ENCODE measurements at places on chromosomes 11 and 22. TPM values are rescaled to one million over a fixed set of nuclear protein-coding genes. Genes with fewer than 3 reads are reported as not detected.

The SVIP gene
- total RNA-seq, result 26.9 TPM

DNA sequence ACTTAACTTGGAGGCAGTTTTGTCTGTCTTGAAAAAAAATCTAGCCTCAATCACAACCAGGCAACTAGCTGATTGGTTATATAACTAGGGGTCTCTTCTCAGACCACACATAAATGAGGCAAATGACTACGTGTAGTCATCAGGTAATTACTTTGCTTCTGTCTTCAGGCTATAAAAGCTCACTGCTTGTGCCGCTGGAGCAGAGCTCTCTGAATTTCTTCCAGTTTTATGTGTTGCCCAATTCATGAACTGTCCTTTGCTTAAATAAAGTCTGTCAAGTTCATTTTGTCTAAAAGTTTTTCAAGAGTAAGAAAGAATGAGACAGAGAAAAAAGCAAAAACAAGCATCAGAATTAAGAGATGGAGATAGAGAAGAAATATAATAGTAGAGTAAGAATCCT lies 93.4 kb downstream of the MUC15 start:
- H3K4me1 ChIP-seq, result no peaks in the 10 kb centered on the region
- no peaks in the 10 kb centered on the region for H3K27me3 ChIP-seq
- H3K27ac ChIP-seq, result no peak overlapping the region
- H3K36me3 ChIP-seq, result no peaks in the 10 kb centered on the region
- no peak overlapping the region for H3K4me3 ChIP-seq
- DNase-seq, result no peak

The DPP3 gene
- 60.6 TPM for total RNA-seq

The KDELR3 gene
- 0.75 TPM for total RNA-seq

GRCh38 chr22:32622004-32622743 lies 147.6 kb downstream of the FBXO7 start:
- peaks cover 2% of the 10 kb centered on the region for H3K27me3 ChIP-seq
- no peak for DNase-seq
- no peak overlapping the region for H3K4me3 ChIP-seq
- H3K4me1 ChIP-seq, result no peaks in the 10 kb centered on the region

GRCh38 chr22:47776329-47776728 lies 1013.9 kb downstream of the TBC1D22A start:
- H3K36me3 ChIP-seq, result no peaks in the 10 kb centered on the region
- DNase-seq, result no peak
- H3K27me3 ChIP-seq, result no peaks in the 10 kb centered on the region
- no peaks in the 10 kb centered on the region for H3K4me1 ChIP-seq
- no peak overlapping the region for H3K27ac ChIP-seq

- no peak overlapping the region for H3K27ac ChIP-seq
- H3K4me1 ChIP-seq, result peaks cover 8% of the 10 kb centered on the region
- no peak overlapping the region for H3K4me3 ChIP-seq
- peaks cover 25% of the 10 kb centered on the region for H3K27me3 ChIP-seq
- no peaks in the 10 kb centered on the region for H3K36me3 ChIP-seq
Measured at GRCh38 chr22:49322231-49322630, 505.4 kb downstream of the BRD1 start.

DNA sequence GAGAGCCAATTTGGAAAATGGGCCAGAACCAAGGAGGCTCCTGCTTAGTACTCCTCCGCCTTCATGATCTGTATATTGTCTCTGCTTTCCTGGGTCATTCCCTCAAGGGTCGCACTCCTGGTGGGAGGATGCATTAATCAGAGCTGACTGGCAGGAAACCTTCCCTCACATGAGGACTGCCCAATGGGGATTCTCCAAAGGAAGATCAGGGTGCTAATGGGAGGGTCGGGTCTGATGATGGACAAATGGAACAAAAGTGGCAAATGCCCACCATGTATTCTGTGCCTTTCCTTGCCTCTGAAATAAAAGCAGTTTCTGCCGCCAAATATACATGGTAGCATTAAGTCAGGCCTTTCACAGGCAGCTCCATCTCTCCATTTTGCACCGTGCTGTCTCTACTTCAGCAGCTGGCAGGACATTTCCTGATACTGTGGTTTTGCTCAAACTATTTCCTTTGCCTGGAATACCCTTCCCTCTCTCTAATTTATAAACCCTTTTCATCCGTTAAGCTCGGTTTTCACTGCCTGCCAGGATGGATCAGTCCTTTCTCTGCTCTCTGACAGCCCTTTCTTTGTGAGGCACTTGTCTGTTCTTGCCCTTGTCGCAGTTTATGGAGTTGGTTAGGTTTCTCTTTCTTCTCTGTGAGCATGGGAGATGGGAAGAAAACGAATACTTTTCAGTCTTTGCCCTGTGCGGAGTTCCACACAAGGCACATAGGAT lies 13.5 kb downstream of the SREBF2 start:
- no peak for DNase-seq
- no peak overlapping the region for H3K4me3 ChIP-seq

- H3K27me3 ChIP-seq, result no peaks in the 10 kb centered on the region
- no peak overlapping the region for H3K4me3 ChIP-seq
- peaks cover 12% of the 10 kb centered on the region for H3K36me3 ChIP-seq
Measured at GRCh38 chr22:40535642-40536041, 100.9 kb downstream of the MRTFA start.

- no peaks in the 10 kb centered on the region for H3K4me1 ChIP-seq
- H3K27ac ChIP-seq, result no peak overlapping the region
- H3K4me3 ChIP-seq, result no peak overlapping the region
- DNase-seq, result no peak
Measured at GRCh38 chr11:28383456-28383855, 275.3 kb downstream of the METTL15 start.

DNA sequence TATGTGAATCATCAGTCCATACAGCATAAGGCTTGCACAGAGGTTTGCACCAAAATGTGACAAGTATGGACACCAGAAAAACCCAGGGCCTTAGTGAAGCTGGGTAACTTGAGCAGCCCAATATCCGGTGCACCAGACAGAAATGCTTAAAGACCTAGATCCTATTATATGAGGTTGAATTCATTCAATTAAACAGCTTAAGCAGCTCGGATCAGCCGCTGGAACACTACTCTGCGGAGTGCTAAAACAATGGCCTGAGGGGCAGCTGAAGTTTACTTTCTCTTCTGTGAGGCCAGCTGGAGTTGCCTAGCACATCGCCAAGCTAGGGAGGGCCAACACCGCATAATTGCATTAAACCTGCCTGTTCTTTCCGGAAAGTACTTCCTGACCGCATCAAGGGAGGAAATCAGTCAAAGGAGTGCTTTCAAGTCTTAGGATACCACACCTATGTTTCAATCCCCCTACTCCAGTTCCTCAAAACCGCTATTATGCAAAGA lies 17.0 kb upstream of the FAM181B start:
- H3K4me1 ChIP-seq, result peaks cover 16% of the 10 kb centered on the region
- H3K36me3 ChIP-seq, result no peaks in the 10 kb centered on the region
- no peak overlapping the region for H3K4me3 ChIP-seq
- DNase-seq, result no peak

- no peak overlapping the region for H3K27ac ChIP-seq
- H3K4me3 ChIP-seq, result no peak overlapping the region
- peaks cover 4% of the 10 kb centered on the region for H3K27me3 ChIP-seq
- DNase-seq, result no peak
Measured at GRCh38 chr11:128098781-128099180, 488.6 kb downstream of the ETS1 start.

The NRIP3 gene
- total RNA-seq, result 1.9 TPM

GRCh38 chr11:78706551-78706950 lies 131.9 kb upstream of the NARS2 start:
- no peaks in the 10 kb centered on the region for H3K4me1 ChIP-seq
- no peaks in the 10 kb centered on the region for H3K36me3 ChIP-seq
- no peak overlapping the region for H3K27ac ChIP-seq
- H3K4me3 ChIP-seq, result no peak overlapping the region
- peaks cover 4% of the 10 kb centered on the region for H3K27me3 ChIP-seq

- H3K27ac ChIP-seq, result no peak overlapping the region
- no peak overlapping the region for H3K4me3 ChIP-seq
- H3K36me3 ChIP-seq, result no peaks in the 10 kb centered on the region
- peaks cover 15% of the 10 kb centered on the region for H3K27me3 ChIP-seq
- no peaks in the 10 kb centered on the region for H3K4me1 ChIP-seq
- no peak for DNase-seq
Measured at GRCh38 chr11:94728541-94728940, 39.6 kb upstream of the AMOTL1 start.

The TSPAN4 gene
- 4.4 TPM for total RNA-seq

DNA sequence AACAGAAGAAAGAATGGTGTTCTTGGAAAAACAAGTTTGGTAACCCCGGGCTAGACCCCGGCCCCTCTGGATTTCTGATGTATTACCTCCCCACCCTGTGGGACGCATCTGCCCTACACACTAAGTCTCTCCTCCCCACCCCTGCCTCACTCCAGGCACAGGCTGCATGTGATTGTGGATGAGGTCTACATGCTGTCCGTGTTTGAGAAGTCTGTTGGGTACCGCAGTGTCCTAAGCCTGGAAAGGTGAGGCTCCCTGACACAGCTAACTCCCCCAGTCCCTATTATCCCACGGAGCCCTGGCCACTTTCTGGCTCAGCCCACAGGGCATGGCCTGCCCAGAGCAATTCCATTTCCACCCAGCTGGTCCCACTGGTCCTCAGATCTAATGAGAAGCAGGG lies 13.3 kb downstream of the ACCS start:
- no peak for DNase-seq
- peaks cover under 1% of the 10 kb centered on the region for H3K4me1 ChIP-seq
- no peaks in the 10 kb centered on the region for H3K27me3 ChIP-seq
- no peak overlapping the region for H3K27ac ChIP-seq
- no peak overlapping the region for H3K4me3 ChIP-seq

DNA sequence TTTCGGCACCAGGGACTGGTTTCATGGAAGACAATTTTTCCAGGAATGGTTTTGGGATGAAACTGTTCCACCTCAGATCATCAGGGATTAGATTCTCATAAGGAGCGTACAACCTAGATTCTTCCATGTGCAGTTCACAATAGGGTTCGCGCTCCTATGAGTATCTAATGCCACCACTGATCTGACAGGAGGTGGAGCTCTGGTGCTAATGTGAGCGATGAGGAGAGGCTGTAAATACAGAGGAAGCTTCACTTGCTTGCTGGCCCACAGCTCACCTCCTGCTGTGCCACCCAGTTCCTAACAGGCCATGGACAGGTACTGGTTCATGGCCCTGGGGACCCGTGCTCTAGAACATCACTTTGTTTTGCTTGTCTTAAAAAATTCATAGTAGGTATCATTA lies 41.8 kb upstream of the AMPD3 start:
- peak; percentile 64 for DNase-seq
- no peak overlapping the region for H3K4me3 ChIP-seq
- peaks cover 10% of the 10 kb centered on the region for H3K27me3 ChIP-seq
- no peaks in the 10 kb centered on the region for H3K36me3 ChIP-seq
- H3K4me1 ChIP-seq, result peaks cover 49% of the 10 kb centered on the region

- H3K4me3 ChIP-seq, result no peak overlapping the region
- DNase-seq, result no peak
- no peaks in the 10 kb centered on the region for H3K27me3 ChIP-seq
- no peaks in the 10 kb centered on the region for H3K4me1 ChIP-seq
- H3K27ac ChIP-seq, result no peak overlapping the region
- no peaks in the 10 kb centered on the region for H3K36me3 ChIP-seq
Measured at GRCh38 chr11:64132191-64132771, 33.6 kb downstream of the MACROD1 start.

The NPTXR gene
- total RNA-seq, result 0.91 TPM

The HMBS gene
- total RNA-seq, result 18.8 TPM

- peak; percentile 59 for DNase-seq
- H3K4me1 ChIP-seq, result peaks cover 48% of the 10 kb centered on the region
- peak overlapping the region; percentile 76 for H3K4me3 ChIP-seq
- H3K27ac ChIP-seq, result peak overlapping the region; percentile 79
- H3K27me3 ChIP-seq, result no peaks in the 10 kb centered on the region
Measured at GRCh38 chr11:47270331-47271271, 668 bp downstream of the MADD start.

GRCh38 chr11:117191680-117192400 lies 7.3 kb upstream of the TAGLN start:
- no peaks in the 10 kb centered on the region for H3K27me3 ChIP-seq
- no peak for DNase-seq
- no peak overlapping the region for H3K4me3 ChIP-seq
- H3K27ac ChIP-seq, result no peak overlapping the region
- peaks cover 6% of the 10 kb centered on the region for H3K4me1 ChIP-seq

DNA sequence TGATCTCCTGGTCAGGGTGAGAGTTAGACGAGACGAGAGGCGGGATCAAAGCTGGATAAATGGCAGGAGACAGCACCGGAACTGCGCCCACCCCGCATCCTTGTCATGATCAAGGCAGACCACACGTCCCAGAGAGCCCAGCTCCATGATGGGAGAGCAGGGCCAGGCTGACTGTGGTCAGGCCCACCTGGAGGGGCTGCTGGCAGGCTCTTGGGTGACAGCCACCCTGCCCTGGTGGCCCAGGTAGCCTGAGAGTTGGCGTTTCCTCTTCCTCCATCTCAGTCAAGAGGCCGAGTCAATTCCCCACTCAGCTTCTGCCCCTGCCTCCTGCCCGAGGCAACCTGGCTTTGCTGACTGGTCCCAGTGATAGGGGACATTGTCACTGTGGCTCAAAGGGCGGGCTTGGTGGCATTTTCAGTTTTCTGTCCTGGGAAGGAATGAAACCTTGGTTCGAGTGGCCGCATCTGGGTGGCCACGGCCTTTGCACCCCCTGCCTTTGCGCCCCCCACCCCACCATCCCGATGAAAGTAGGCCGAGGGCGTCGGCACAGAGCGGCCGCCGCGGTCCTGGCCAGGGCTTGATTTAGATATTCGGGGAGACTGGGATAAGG lies 60.8 kb upstream of the PPARA start:
- no peaks in the 10 kb centered on the region for H3K36me3 ChIP-seq
- no peak overlapping the region for H3K27ac ChIP-seq
- no peak overlapping the region for H3K4me3 ChIP-seq
- DNase-seq, result no peak

DNA sequence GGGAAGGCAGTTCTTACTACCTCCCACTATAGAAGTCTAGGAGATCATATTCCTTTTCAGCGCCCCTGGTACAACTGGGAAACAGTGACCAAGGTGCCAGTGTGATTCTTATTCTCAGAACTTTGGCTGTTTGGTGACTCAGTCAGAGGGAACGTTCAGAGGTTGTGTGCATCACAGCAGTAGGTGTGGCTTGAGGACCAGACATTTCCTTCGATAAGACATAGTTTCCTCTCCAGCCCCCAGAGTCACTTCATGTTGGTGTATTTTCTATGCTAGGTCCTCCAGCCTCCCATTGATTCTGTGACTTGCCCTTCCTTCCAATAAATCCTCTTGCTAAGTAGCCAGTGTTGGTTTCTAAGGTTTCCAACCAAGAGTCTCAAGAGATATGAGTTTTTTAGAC lies 171.9 kb upstream of the MPPED2 start:
- no peaks in the 10 kb centered on the region for H3K4me1 ChIP-seq
- DNase-seq, result no peak
- no peaks in the 10 kb centered on the region for H3K36me3 ChIP-seq
- H3K27me3 ChIP-seq, result no peaks in the 10 kb centered on the region

The OR5B21 gene
- 0.25 TPM for total RNA-seq

The PPME1 gene
- total RNA-seq, result 27.3 TPM

- no peak overlapping the region for H3K4me3 ChIP-seq
- no peak overlapping the region for H3K27ac ChIP-seq
- no peaks in the 10 kb centered on the region for H3K27me3 ChIP-seq
- H3K36me3 ChIP-seq, result no peaks in the 10 kb centered on the region
- no peaks in the 10 kb centered on the region for H3K4me1 ChIP-seq
Measured at GRCh38 chr11:120134106-120134930, 3.6 kb downstream of the TRIM29 start.
